ENCODE measurements at places on chromosomes 5 and 9.

GRCh38 chr5:142145106-142145900 is 36.7 kb downstream of the NDFIP1 start:
- DNase-seq, result peak; percentile 43

DNA sequence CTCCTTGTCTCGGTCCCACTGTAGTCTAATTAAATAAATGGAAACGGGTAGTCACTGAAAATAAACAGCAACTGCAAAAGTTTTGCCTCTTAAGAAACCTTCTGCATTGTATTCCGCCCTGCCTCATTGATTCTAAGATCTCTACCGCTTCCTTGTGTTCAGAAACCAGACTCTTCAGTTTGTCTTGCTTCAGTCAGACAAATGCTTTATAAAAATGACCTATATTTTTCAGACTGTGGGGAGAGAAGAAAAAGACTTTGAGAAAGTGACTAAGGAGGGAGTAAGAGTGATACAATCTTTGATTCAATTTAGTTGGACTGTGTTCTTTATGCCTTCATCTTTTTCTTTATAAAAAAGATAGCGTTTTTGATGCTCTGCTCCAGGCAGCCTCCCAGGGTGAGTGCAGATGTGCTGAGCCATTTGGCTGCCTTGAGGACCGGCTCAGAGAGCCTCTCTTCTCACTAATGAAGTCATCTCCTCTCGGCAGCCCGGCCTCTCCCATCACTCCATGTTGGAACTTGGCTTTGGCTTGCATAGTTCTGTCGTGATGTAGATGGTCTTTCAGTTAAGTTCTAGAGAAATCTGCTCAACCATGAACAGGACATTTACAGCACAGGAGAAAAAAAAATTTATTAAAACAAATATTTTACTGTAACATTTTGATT is 4.0 kb upstream of the VCAN start:
- no peak for DNase-seq

- DNase-seq, result no peak
Measured at GRCh38 chr9:111063332-111063731, 25.1 kb upstream of the LPAR1 start.

DNA sequence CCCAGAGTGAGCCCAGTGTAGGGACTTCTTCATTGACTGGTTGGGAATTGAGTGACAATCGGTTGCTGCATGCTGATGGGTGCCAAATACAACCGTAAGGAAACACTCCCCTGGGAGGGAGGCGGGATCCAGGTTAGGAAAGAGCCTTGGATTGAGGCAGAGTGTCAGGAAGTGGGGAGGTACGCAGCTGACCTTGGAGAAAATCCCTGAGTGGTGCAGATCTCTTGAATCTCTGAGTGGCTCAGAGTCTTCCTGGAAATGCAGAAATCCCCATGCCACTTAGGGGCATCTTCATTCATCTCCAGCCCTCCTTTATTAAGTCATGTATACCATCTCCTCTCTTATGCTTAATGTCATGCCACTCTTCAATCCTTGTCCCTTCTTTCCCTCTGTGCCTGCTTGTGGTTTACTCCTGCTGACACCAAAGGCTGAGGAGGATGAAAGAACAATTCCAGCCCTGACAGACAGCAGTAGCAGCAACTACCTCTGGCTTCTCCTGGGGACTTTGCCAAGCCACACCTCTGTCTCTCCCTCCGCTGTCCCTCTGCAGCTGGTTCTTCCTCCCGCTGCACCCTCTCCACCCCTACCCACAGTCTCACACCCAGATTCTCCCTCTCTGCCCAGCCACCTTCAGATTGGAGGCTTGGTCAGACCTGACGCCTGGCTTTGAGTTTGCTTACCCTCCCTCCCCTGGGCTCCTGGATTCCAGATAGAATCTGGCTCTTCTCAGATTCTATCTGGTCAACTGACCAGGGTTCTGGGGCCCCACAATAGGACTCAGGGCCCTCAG is 14.1 kb upstream of the LCP2 start:
- DNase-seq, result no peak

- DNase-seq, result no peak
Measured at GRCh38 chr5:42168091-42168670, 243.1 kb downstream of the FBXO4 start.

DNA sequence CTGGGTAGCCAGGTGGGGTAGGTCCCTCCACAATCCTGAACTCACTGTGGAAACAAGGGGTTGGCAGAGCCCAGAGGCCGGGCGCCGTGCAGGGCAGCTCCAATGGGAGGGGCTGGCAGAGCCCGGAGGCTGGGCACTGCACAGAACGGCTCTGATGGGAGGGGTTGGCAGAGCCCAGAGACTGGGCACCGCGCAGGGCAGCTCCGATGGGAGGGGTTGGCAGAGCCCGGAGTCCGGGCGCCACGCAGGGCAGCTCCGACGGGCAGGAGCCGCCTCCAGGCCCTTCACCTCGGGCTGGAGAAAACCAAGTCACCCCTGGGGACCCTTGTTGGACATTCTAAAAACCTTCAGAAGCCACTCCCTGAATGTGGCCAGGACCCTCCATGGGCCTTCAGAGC is 9.3 kb downstream of the NACC2 start:
- no peak for DNase-seq

GRCh38 chr5:31137676-31138075 is 55.8 kb upstream of the CDH6 start:
- no peak for DNase-seq

- peak; percentile 8 for DNase-seq
Measured at GRCh38 chr5:101424530-101425175, 521.6 kb upstream of the ST8SIA4 start.

- no peak for DNase-seq
Measured at GRCh38 chr5:141512911-141513626, 24.2 kb downstream of the PCDHGC5 start.

Data from Panc1 (cell line).